ELR (cell line): ENCODE measurements at places on chromosomes 1 and 21.

- DNase-seq: peak; percentile 100
These were observed at the start of gene NDUFS2 for GRCh38 chr1:161201836-161202712. NDUFS2 (plus strand) TSS chr1:161202367; CDS start chr1:161202386, 19 bp downstream.

GRCh38 chr1:248800459-248800858, 25.3 kb downstream of the SH3BP5L start:
- no peak for DNase-seq

GRCh38 chr21:38990424-38990794, 184.7 kb downstream of the ETS2 start:
- peak; percentile 6 for DNase-seq

DNA sequence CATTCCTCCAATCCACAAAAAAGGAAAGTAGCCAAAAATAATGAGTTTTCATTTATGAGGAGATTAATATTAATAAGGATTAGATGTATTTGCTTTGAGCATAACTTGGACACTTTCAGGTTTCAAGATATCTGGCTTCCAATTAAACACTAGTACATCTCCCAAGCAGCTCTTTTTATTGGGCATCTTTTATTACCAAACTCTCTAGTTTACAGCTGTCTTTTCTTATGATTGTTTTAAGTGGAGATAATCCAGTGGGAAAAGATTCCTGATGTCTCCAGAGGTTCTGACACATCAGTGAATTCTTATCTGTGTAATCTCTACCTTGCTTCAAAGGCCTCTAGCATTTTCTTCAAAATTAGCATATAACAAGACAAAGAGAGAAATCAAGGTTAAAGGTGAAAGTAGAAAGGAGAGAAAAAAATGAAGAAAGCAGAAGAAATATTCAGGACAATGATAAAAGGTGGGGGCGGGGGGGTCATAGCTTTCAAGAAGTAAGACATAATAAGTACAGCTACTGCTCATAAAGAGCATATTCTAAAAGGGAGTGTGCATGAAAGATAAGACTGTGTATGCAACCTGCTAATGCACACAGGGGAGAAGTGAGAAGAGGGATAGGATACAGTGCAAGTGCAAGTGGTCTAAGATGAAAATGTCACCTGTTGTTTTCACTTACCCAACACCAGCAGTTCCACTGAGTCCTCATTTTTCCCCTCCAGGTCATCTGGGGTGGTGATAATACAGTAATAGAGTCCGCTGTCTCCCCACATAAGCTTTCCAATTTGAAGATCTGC, 19.1 kb downstream of the ILDR2 start:
- DNase-seq: no peak

DNA sequence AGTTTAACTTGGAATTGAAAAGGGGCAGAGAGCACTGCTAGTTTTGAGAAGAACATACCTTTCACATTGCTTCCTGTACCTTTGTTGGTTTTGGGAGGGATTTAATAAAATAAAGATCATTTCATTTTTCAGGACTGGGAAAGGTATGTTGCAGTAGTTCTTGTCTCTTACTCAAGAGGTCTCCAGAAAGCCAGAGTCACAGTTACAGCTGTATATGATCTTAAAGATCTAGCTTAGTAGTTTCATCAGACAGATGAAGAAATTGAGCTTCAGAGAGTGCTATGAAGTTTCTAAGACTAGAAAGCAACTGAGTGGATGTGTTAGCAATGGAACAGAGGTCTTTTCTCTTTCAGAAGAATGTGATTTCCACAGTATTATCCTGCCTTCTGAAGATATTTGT, 1.0 kb downstream of the OR10K2 start:
- no peak for DNase-seq

DNA sequence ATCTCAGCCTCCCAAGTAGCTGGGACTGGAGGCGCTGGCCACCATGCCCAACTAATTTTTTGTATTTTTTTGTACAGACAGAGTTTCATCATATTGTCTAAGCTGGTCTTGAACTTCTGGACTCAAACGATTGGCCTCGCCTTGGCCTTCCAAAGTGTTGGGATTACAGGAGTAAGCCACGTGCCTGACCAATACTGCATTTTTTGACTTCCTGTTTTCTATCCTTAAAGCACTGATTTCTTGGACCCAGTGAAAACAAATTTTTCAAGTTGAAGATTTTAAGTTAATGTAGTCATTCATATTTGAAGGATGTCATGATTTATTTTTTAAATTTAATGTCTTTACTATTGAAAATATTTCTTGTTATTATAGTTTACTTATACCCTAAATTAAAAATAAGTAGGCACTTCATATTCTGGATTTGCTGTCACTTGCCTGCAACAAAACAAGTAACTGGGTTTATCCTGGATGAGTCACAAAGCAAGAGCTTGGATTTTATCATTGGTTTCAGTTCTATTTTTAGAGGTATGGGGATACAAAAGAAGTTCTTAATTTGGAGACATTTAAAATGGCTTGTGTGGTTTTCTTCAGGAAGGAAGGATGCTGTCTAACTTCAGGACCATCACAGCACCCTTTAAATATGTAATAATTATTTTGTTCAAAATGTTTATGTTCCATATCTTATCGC, 2.2 kb upstream of the VPS45 start:
- DNase-seq: peak; percentile 62

GRCh38 chr1:27755865-27756264, 17.2 kb upstream of the STX12 start:
- no peak for DNase-seq

DNA sequence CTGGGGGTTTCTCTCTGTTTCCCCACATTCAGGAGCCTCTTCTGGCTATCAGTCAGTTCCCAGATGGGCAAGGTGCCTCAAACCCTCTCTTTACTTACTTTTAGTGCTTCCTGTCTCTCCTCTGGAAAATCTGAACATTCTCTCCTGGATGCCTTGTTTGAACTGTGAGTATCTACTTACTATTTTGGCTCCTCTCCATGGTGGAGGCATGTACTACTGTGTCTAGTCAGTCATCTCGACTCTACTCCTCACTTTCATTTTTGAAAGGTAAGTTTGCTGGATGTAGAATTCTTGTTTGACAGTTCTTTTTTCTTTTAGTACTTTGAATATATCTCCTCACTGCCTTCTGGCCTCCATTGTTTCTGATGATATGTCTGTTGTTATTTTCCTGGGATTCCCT, 70.9 kb upstream of the FAM78B start:
- no peak for DNase-seq

GRCh38 chr1:70666381-70667140, 255.5 kb downstream of the CTH start:
- DNase-seq: no peak

- no peak for DNase-seq
These were observed 14.3 kb upstream of the ETV3 start for GRCh38 chr1:157152510-157152909.

GRCh38 chr1:220371324-220371723, 99.1 kb upstream of the RAB3GAP2 start:
- no peak for DNase-seq

GRCh38 chr1:21192284-21192683, 15.6 kb upstream of the EIF4G3 start:
- DNase-seq: no peak

DNA sequence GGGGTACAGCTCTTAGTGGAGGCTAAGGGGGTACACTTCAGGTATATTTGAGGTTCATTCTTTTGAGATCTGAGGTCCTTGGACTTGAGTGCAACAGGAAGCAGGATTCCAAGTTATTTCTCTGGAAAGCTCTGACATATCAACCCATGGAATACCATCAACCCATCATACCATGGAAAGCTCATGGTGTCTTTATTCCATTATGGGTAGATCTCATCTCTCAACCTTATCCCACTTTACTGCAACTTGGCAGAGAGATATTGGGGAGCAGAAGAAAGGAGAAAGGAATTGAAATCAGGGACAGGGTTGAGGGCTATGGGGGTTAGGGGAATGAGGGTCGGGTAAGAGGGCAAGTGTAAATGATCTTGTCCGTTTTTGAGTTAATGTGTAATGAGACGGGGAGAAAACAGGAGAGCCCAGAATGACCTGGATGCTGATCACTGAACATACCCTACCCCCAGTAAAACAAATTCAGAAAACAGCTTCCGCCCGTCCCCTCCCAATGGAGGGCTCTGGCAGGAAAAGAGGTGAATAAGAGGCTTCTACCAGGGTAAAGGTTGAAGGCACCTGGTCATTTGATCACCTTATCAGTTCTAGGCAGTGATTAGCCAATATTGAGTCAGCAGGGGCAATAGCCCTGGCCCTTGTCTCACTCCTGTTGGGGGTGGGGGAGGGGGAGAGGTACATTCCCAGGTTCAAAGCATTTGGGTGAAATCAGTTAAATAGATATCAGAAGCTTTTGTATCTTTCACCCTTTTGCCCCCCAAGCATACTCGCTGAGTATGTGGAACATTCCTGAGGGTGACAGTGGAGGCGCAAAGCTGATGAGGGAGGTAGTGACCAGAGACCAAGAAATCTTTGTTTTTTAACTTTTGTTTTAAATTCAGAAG, 622 bp upstream of the APOA2 start:
- no peak for DNase-seq

DNA sequence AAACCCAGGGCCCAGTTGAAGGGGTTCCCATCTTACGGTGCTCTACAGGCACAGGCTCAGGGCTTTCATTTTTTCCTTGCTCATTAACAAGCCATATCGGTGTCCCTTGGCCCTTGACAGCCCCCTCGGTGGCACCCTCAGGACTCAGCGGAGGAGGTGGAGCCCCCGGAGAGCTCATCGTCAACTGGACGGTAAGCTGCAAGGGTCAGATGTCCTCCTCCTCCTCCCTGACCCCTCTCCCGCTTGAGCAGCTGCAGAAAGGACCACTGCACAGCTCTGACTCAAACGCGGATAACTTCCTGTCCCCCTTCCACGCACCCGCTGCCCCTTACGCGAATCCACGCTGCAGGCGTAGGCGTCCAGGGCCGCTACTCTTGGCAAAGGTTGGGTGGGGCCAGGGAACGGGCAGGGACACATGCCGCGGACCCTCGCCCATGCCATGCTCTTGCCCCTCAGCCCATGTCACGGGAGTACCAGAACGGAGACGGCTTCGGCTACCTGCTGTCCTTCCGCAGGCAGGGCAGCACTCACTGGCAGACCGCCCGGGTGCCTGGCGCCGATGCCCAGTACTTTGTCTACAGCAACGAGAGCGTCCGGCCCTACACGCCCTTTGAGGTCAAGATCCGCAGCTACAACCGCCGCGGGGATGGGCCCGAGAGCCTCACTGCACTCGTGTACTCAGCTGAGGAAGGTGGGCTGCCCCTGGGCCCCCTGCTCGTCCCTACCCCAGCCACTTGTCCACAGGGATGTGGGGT, 14.7 kb downstream of the TMEM81 start:
- DNase-seq: no peak

- peak; percentile 76 for DNase-seq
These were observed 5.1 kb downstream of the TNFRSF8 start for GRCh38 chr1:12067900-12068821.

DNA sequence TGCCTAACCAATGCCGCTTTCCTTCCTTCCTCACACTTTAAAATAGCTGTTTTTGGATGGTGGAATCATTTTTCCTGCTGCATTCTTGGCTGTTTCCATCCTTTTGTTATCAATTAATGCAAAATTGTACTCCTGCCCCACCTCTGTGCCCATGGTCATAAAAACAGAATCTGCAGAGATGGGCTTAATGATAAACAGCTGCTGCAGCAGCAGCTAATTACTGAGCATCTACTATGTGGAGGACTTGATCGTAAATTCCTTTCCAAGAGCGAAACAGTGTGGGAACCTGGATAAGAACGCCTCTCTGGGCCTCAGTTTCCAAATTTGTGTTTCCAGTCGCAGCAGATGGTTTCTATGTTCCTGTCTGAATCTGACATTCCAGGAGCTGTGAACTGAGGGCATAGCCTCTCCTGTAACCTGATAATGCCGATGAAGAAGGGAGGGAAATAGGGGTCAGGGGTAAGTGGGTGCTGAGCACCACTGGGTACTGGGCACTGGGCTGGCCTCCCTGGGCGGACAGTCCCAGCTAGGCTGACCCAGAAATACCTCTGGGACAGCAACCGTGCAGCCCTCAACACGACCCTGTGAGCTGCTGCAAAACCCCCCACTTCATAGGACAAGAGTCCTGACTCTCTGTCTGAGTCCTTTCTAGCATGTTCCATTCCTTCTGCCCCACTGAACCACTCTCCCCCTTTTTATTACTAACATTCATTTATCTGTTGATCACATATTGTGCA, 121.7 kb downstream of the DMRTB1 start:
- no peak for DNase-seq

DNA sequence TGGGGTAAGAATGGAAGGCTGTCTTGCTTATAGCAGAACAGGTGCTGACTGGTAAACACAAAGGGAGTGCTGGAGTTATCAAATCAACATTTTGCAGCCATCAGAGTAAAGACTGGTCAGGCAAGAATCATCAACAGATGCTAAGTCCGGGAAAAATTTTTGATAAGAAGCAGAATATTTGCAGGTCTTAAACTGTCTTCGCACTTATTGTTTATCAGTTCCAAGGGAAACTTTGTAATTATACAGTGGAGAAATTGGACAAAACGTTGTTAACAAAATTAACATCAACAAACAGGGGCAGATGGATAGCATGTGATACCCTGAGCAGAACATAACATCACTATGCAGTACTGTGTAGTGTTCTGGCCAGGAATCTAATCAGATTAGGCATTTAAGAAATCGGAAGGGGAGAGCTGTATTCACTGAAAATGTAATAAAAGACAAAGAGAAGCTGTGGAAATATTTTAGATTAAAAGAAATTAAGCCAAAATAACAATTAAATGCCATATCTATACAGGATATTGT, 127.1 kb downstream of the DAB1 start:
- no peak for DNase-seq

DNA sequence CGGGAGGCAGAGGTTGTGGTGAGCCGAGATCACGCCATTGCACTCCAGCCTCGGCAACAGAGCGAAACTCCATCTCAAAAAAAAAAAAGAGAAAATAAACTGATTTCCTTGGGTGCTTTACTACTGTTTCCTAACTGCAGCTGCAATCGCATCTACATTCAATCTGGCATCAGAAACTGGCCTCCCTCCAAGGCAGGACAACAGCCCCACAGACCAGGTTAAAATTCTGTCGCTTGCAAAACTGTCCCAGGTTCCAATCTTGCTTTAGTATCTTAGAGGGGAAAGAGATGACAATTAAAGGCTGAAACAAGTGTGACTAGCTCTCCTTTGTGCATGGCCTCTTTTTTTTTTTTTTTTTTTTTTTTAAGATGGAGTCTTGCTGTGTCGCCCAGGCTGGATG, 32.4 kb upstream of the SLC25A33 start:
- no peak for DNase-seq

GRCh38 chr1:73593364-73593763, 604.6 kb downstream of the LRRIQ3 start:
- peak; percentile 69 for DNase-seq

DNA sequence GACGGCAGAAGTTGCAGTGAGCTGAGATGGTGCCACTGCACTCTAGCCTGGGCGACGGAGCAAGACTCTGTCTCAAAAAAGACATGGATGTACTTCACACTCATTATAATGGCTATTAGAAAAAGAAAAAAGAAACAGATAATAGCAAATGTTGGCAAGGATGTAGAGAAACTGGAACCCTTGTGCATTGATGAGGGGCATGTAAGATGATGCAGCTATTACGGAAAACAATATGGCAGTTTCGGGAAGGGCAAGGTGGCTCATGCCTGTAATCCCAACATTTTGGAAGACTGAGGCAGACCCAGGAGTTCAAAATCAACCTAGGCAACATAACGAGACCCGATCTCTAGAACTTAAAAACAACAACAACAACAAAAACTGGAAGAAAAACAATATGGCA, 22.3 kb downstream of the TRIT1 start:
- DNase-seq: no peak
